Inflammatory macrophage treated with lipopolysaccharide for 1 hour (primary cell): ENCODE measurements at places on chromosomes 2 and 18.

GRCh38 chr2:141611981-141612380, 518.8 kb downstream of the LRP1B start:
- DNase-seq: no peak

DNA sequence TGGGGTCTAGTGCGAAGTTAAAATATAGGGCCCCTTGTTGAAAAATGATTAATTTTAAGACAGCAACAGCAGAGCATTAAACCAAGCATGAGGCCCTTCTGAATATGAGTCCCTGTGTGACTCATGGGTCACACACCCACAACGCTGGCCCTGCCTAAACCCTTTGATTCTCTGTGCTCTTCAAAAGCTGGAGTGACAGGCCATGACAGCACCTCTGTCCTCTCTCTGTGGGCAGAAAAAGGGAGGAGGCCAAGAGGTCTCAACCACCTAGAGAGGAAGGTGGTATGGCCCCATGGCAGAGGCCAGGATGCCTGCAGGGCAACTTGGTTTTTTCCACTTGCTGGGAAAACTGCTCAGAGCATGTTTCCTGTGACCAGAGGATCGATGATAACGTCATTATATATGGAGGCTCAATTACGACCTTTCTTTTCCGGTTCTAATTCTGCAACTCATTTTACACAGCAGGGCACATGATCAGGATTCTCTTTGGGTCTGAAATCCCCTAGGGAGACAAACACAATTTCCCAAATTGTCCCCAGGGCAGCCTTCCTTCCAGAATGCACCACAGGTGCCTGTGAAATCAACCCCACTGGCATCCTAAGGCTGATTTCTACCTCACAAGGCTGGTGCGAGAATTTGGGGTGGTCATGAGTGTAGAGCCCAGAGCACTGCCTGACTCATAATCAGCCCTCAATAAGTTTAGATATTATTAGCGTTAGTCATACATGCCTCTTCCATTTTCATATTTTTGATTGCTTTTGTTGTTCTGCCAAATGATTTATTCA, 102.0 kb upstream of the PPP1CB start:
- peak; percentile 60 for DNase-seq

DNA sequence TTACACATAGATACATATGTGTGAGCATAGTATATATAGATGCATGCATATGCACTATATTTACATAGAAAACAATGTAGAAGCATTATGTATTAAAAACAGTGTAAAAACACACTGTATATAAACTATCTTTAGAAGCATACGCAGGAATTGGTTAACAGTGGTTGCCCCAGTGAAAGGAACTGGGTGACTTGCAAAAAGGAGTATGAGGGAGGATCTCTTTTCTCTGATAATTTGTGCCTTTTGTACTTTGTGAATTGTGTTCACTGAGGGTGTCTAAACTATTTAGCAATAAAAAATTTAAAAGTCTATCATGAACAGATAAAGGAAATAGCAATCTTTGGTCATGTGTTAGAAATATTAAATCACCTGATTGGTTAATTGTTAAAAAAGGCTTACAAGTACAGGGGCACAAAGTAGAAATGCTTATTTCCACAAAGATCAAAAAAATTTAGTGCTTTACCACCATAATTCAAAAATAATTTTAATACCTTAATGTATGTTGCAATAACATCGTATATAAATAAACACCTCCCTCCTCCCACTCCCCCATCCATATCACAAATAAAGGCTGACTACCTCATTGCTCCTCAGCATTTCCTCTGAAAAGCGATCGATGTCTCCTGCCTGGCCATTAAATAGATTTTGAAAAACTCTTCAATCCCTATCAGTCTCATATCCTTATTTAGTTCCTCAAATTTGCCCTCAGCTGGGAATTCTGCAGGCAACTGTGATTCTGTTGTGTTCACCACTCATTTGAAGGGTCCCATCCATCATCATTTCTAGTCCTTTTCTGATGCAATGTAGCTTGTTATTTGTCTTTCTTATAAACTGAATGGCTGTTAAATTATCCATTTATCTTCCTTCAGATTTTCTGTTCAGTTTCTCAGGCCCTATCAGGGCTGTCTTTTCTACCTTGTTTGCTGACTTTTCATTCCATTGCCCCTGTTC, 257.3 kb downstream of the AGPS start:
- no peak for DNase-seq

DNA sequence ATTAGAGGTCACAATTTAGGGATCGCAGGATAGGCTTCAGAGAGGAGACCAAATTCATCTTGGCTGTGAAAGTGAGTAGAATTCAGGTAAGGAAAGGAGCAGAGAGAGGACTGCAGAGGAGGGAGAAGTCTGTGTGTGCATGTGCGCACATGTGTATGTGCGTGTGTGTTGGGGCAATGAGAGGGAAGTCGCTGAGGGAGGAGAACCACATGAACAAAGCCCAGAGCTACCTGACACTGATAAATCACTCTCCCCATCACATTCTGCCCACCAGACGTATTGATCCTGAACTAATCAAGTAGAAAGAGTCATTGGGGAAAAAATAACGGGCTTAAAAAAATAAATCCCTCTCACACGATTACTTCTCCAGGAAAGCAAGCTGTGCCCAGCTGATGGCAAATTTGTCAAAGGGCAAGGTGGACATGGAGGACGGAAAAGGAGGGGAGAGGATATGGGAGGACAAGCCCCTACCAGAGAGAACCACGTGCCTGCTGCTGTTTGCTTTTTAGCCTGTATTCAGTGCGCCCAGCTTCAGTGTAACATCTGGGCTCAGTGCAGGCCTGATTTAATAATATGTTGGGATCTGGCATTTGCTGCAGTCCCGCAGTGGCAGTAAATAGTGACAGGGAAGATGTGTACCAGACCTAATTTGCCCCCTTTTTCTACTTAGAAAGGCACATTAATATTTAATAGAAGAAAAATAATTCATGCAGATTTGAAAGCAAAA, 307.5 kb downstream of the C1D start:
- DNase-seq: no peak

DNA sequence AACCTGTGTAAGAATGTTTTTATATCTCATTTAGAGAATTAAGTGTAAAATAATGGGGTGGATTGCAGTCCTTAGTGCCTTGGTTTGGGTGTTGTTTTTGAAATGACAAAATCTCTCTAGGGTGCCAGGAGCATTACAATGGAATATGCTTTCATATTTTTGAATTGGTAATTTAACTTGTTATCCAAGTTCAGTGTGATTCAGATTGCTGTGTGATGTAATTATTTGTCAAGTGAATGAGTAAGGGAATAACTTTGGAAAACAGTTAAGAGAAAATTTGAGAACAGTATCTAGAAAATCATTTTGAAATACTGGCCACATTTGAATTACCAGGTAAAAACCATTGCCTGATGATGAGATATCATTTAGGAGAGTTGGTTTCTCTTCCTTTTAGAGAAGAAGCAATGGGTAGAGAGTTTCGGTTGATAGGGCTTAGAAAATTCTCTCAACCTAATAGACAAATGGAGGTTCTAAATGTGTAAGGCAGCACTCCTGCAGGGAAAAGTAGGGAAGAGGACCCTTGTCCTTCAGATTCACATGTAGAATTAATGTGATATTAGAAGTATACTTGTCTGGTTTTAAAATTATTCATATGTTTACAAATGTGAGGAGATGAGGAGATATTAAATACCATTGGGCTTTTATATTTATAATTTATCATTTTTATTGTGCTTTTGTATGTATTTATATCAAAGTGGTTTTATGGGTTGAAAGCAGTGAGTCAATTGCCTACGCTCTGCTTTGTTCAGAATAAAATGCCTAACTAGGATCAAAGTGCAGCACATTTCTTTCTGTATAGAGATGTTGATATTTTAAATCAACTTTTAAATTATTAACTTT, 124.8 kb downstream of the PHLPP1 start:
- no peak for DNase-seq

DNA sequence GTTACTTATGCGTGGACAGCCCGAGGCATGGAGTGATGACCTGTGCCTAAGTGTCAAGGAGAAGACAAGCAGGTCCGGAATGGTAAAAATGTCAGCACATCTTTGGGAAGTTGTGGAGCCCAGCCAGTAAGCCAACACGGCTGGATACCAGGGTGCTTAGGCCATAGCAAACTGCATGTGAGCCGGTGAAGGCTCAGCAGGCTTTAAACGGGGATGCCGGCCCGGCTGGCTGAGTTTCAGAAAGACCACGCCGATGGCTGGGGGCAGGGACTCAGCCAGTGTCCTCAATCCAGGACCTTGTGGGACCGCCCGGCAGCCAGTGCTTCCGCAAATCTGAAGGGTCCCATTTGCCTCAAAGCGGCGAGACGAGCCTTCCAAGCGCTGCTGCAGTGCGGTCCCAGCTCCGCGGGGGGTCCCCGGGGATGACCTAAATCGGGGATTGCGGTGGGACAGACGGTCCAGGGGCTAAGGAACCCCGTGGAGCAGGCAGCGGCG, 946 bp upstream of the AGAP1 start:
- DNase-seq: no peak

DNA sequence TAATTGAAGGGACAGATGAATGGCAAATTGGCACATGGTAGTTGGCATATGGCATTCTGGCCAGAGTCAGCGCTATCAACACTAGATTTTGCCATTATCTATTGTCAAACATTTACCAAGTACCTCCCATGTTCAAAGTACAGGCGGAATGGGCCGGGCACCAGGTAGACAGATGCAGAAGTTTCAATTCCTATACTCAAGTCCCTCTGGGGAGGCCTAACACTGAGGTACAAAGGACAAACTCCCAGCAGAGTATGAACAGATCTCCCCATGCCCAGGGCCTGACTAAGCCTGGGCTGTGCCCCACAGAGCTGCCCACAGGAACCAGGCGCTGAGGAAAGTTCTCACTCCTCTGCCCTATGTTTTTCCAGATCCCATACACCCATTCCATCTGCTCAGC, 257.5 kb upstream of the KLHL29 start:
- no peak for DNase-seq
